ENCODE measurements at places on chromosomes 4 and X. TPM values are rescaled to one million over a fixed set of nuclear protein-coding genes. Genes with fewer than 3 reads are reported as not detected.

- peak; percentile 3 for DNase-seq
- no peaks in the 10 kb centered on the region for H3K27me3 ChIP-seq
- no peak overlapping the region for H3K4me3 ChIP-seq
- no peak overlapping the region for H3K27ac ChIP-seq
Measured at GRCh38 chrX:130975947-130976346, 72.9 kb upstream of the ENOX2 start.

DNA sequence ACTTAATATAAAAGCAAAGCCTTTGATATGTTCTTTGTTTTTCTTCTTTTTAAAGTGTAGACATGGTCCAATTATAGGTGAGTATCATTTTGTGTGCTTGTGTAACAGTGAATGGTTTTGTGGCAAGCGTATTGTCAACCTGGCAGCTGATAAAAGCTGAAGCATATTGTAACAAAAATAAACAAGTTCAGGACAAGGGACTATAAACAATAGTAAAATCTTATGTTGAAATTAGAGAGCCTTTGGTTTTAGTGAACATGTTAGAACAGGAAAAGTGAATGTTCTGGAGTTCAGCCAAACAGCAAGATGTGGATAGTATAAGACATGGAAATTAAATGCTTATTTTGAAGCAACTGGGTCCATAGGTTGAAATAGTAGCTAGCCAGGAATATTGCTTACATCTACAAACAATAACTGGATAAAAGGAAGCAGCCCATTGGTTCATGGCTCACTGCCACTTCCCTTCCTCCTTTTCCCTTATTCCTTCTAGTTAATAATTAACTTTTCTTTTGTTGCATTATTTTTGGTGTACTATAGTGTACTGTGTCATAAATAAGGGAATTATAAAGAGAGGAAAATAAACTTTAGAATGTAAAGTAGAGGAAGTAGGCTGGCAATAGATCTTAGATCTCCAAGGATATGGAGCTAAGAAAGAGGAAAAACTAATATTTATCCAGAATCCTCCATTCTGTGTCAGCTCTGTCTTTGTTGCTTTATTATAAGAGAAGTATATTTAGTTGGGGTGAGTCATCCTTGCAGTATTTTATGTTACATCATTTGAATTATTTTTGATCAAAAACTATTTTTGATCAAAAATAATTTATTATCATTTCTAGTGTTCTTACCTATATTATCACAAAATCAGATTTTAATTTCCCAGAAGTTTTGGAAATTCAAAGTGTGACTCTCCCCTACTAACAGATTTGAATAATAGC is 65.6 kb downstream of the MRPL1 start:
- H3K36me3 ChIP-seq = peaks cover 14% of the 10 kb centered on the region
- no peak for DNase-seq
- no peak overlapping the region for H3K4me3 ChIP-seq
- H3K27me3 ChIP-seq = no peaks in the 10 kb centered on the region

The ATRX gene
- polyA plus RNA-seq = 48.0 TPM

GRCh38 chrX:69116077-69116476 is 49.2 kb downstream of the PJA1 start:
- no peaks in the 10 kb centered on the region for H3K4me1 ChIP-seq
- no peak for DNase-seq
- no peaks in the 10 kb centered on the region for H3K36me3 ChIP-seq
- no peak overlapping the region for H3K4me3 ChIP-seq
- H3K27ac ChIP-seq = no peak overlapping the region

DNA sequence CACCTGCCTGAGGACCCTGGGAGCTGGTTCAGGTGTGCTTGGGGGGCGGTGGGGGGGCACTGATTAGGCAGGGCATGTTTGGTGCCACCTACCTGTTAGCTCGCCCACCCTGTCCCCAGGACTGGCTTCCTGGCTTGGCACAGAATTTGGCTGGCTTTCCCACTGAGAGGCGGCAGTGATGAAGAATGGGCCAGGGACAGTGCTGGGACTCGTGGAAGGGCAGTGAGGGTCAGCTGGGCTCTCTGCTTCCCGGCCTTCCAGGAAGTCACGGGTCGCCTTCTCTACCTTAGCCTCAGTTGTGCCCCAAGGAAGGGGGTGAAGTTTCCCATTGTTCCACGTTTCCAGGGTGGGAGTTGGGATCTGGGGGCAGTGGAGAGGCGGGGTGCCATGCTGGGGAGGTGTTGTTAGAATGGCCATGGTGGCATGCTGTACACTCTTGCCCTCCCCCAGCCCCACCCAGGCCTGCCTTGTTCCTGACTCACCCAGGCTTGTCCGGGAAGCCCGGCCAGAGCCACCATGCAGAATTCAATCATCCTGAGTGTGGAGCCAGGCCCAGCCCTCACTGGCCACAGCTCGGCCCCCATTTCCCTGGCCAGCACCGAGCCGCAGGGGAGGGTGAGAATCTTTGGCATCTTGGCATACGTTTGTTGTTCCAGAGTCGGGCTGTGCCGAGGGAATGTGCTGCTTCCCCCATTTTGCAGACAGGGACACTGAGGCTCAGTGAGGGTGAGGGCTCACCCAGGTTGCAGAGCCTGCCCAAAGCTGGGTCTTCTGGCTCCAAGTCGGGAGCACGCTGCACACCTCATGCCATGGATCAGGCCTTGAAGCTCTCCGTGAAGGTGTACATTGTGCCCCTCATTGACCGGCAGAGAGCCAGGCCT is 21.9 kb upstream of the GPR78 start:
- H3K27ac ChIP-seq = no peak overlapping the region
- no peak overlapping the region for H3K4me3 ChIP-seq
- no peaks in the 10 kb centered on the region for H3K4me1 ChIP-seq
- H3K27me3 ChIP-seq = no peaks in the 10 kb centered on the region
- H3K36me3 ChIP-seq = no peaks in the 10 kb centered on the region
- DNase-seq = no peak

- no peak overlapping the region for H3K4me3 ChIP-seq
- H3K27me3 ChIP-seq = no peaks in the 10 kb centered on the region
- DNase-seq = no peak
- H3K27ac ChIP-seq = no peak overlapping the region
- H3K36me3 ChIP-seq = peaks cover 9% of the 10 kb centered on the region
Measured at GRCh38 chr4:103095080-103095479, 4.6 kb downstream of the BDH2 start.

- peak overlapping the region; percentile 99 for H3K27ac ChIP-seq
- H3K36me3 ChIP-seq = peaks cover 8% of the 10 kb centered on the region
- peaks cover 15% of the 10 kb centered on the region for H3K4me1 ChIP-seq
Measured at GRCh38 chr4:119300101-119300978, 21.6 kb downstream of the FABP2 start.

DNA sequence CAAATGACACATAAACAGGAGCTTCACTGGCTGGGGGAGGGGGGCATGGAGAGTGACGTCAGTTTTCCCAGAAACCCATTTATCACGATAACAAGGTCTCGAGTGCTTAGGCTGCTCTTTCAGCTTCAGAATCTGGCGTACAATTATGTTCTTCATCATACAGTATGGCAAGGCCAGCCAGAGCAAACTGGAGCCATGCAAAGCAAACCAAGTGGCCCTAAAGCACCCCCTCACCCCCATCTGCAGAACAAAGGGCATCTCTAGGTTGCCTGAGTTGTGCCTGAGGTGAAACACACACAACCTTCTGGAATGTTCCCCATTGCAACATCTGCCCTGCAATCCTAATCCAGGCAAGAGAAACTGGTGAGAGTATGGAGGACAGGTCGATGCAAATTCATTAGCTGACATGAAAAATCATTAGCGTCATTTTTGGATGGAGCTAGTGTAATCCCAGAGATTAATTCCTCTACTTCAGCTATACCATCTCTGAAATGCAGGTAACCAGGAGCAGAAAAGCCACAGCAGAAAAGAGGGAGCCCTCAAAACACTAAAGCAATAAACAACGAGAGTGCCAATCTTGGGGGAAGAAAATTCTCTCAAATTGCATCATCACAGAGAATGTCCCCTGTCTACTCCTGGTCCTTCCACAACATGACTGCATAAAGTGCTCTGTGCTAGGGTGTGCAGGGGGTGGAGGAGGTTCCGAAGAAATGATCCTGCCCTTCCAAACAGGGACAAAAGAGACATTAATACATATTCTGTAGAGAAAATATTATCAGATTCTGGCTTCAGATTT is 1.8 kb downstream of the SEPTIN6 start:
- peak; percentile 62 for DNase-seq
- no peaks in the 10 kb centered on the region for H3K27me3 ChIP-seq
- H3K36me3 ChIP-seq = peaks cover 3% of the 10 kb centered on the region
- H3K4me3 ChIP-seq = peak overlapping the region; percentile 97
- peaks cover 6% of the 10 kb centered on the region for H3K4me1 ChIP-seq

DNA sequence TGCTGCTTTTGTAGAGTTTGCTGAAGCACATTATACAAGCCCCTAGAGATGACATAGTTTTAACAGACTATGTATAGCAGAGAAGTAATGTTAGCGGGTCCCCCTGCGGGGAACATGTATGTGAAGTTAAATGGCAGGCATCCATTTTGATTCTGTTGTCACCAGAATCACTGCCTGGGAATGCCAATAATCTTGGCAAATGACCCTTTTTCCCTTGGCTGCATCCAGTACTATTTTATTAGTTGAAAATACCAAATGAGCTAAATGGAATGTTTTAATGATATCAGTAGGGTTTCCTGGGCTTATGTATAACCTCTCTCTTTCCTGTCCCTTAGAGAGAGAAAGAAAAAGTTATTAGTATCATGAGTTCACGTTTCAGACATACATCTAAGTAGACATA is 93.6 kb downstream of the LIMCH1 start:
- H3K4me1 ChIP-seq = no peaks in the 10 kb centered on the region
- no peaks in the 10 kb centered on the region for H3K36me3 ChIP-seq
- H3K27me3 ChIP-seq = no peaks in the 10 kb centered on the region
- no peak for DNase-seq
- no peak overlapping the region for H3K27ac ChIP-seq

DNA sequence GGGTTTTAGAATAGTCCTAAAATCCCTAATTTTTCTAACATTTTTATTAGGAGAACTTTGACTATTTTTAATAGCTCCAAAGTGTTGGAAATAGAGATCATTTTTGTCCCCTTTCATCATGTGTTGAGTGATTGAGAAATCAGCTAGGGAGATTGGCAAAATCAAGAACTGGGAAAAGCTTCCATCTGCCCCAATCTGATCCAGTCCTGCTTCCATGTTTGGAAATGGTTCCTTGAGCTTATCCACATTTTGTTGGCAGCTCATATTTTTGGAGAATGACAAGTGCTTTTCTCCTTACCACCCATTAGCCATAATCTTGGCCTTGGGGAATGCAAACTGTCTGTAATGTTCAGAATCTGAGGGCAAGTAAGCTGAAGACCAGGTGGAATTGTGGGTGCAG is 73.9 kb downstream of the SYNPO2 start:
- H3K4me3 ChIP-seq = no peak overlapping the region
- DNase-seq = no peak
- no peak overlapping the region for H3K27ac ChIP-seq
- H3K36me3 ChIP-seq = no peaks in the 10 kb centered on the region
- H3K4me1 ChIP-seq = no peaks in the 10 kb centered on the region
- H3K27me3 ChIP-seq = peaks cover 15% of the 10 kb centered on the region

GRCh38 chr4:182536221-182536811 is 293.1 kb downstream of the TENM3 start:
- no peaks in the 10 kb centered on the region for H3K36me3 ChIP-seq
- DNase-seq = no peak
- H3K4me1 ChIP-seq = no peaks in the 10 kb centered on the region
- H3K4me3 ChIP-seq = no peak overlapping the region
- H3K27me3 ChIP-seq = no peaks in the 10 kb centered on the region

The EGF gene
- polyA plus RNA-seq = not detected

GRCh38 chr4:74838746-74839370 is 44.5 kb upstream of the BTC start:
- no peak overlapping the region for H3K4me3 ChIP-seq
- no peaks in the 10 kb centered on the region for H3K4me1 ChIP-seq
- no peak overlapping the region for H3K27ac ChIP-seq
- H3K36me3 ChIP-seq = no peaks in the 10 kb centered on the region
- DNase-seq = no peak

The BMPR1B gene
- polyA plus RNA-seq = not detected

The VGLL1 gene
- not detected for polyA plus RNA-seq

The BEX3 gene
- 136 TPM for polyA plus RNA-seq

DNA sequence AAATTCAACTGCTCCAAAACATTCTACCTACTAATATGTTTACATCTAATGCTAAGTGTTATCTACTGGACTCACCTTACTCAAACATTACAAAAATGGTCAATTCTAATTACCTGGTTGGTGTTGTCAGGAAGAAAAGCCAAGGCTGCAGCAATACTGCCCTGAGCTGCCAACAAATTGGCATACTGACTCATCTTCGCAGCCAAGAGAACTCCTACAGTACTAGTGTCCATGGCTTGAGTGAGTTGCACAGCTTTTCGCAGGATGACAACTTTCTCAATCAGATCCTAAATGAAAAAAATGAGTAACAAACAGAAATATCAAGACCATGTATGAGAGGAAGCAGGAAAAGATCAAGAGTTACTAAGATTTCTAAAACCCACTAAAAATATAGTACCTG is 39.6 kb downstream of the SEC31A start:
- no peak for DNase-seq
- H3K4me1 ChIP-seq = no peaks in the 10 kb centered on the region
- H3K27me3 ChIP-seq = no peaks in the 10 kb centered on the region
- peaks cover 29% of the 10 kb centered on the region for H3K36me3 ChIP-seq
- peak overlapping the region; percentile 2 for H3K27ac ChIP-seq

The MEPE gene
- polyA plus RNA-seq = not detected

The GAB1 gene
- not detected for polyA plus RNA-seq

GRCh38 chr4:44756559-44756958 is 30.2 kb upstream of the GNPDA2 start:
- H3K4me3 ChIP-seq = no peak overlapping the region
- H3K4me1 ChIP-seq = no peaks in the 10 kb centered on the region
- no peak for DNase-seq
- no peaks in the 10 kb centered on the region for H3K36me3 ChIP-seq
- no peak overlapping the region for H3K27ac ChIP-seq
- peaks cover 17% of the 10 kb centered on the region for H3K27me3 ChIP-seq

GRCh38 chrX:37905436-37906147 is 58.2 kb upstream of the DYNLT3 start:
- no peaks in the 10 kb centered on the region for H3K36me3 ChIP-seq
- H3K27me3 ChIP-seq = peaks cover 9% of the 10 kb centered on the region
- no peaks in the 10 kb centered on the region for H3K4me1 ChIP-seq
- DNase-seq = no peak
- no peak overlapping the region for H3K4me3 ChIP-seq

- H3K36me3 ChIP-seq = no peaks in the 10 kb centered on the region
- no peak overlapping the region for H3K4me3 ChIP-seq
- no peaks in the 10 kb centered on the region for H3K4me1 ChIP-seq
- no peaks in the 10 kb centered on the region for H3K27me3 ChIP-seq
- no peak for DNase-seq
Measured at GRCh38 chrX:28843817-28844216, 256.6 kb downstream of the IL1RAPL1 start.

The GRPR gene
- polyA plus RNA-seq = not detected

GRCh38 chr4:42561031-42561430 is 95.9 kb downstream of the ATP8A1 start:
- no peak overlapping the region for H3K27ac ChIP-seq
- DNase-seq = no peak
- H3K27me3 ChIP-seq = no peaks in the 10 kb centered on the region
- no peak overlapping the region for H3K4me3 ChIP-seq

The ARSJ gene
- not detected for polyA plus RNA-seq

GRCh38 chr4:3531879-3532750 is at the start of gene LRPAP1:
Gene LRPAP1, minus strand, starts transcription at chr4:3532422. Its CDS starts 10 bp downstream, at chr4:3532412.
- H3K27me3 ChIP-seq = peaks cover 13% of the 10 kb centered on the region
- peaks cover 10% of the 10 kb centered on the region for H3K36me3 ChIP-seq
- peak within 1 kb of the TSS; percentile 98 for H3K4me3 ChIP-seq
- H3K4me1 ChIP-seq = peaks cover 53% of the 10 kb centered on the region
- peak within 1 kb of the TSS; percentile 92 for H3K27ac ChIP-seq
- peak; percentile 89 for DNase-seq

GRCh38 chr4:75823812-75824211 is 78.4 kb downstream of the PPEF2 start:
- H3K36me3 ChIP-seq = no peaks in the 10 kb centered on the region
- no peak for DNase-seq
- H3K27me3 ChIP-seq = no peaks in the 10 kb centered on the region
- H3K4me1 ChIP-seq = no peaks in the 10 kb centered on the region
- no peak overlapping the region for H3K4me3 ChIP-seq
